Gastrocnemius medialis (tissue), 4 donors: ENCODE measurements at places on chromosomes 7 and 10. TPM values are rescaled to one million over a fixed set of nuclear protein-coding genes. Genes with fewer than 3 reads are reported as not detected.

DNA sequence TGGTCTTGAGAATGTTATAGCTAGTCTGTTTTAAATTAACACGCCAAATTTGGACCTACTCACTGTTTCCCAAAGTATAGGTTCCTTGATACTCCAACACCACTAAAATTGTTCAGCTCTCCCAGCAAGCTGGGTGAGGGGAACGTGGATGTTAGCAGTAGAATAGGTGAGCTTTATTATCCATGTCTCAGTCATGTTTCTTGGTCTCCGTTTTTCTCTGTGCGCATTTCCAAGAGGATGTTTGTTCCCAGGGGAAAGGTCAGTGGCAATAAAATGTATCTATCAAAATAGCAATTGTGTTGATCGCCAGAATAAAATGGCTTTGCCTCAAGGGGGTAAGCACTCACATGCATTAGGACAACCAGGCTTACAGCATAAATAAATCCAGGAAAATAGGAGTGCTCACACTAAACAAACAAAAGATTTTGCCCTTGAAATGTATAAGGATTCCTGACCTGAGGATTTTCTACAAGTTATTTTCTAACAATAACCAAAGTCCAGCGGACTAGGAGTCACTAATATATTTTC lies 187.0 kb upstream of the C7orf33 start:
- no peak for DNase-seq
- H3K27ac ChIP-seq = no peak overlapping the region
- H3K27me3 ChIP-seq = no peaks in the 10 kb centered on the region
- no peaks in the 10 kb centered on the region for H3K4me1 ChIP-seq
- no peak overlapping the region for H3K4me3 ChIP-seq

DNA sequence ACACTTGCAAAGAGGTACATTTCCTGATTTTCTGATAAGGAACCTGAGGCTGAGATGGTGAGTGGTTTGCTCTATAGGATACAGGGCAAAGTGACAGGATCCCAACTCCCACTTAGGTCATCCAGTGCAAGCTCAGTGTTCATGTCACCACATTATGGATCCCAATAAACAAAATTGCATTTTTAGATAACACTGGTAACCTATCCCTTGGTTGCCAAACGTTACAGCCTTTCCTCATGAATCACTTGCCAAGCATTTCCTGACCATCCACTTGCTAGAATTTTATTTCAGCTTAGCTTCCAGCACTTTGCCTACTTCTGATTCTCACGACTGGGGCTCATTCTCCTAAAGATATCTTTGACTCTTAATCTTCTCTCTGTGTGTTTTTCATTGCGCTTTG lies 131.4 kb upstream of the ODAD2 start:
- no peaks in the 10 kb centered on the region for H3K36me3 ChIP-seq
- no peaks in the 10 kb centered on the region for H3K4me1 ChIP-seq
- H3K27me3 ChIP-seq = no peaks in the 10 kb centered on the region
- no peak for DNase-seq

The AASS gene
- total RNA-seq = 9.2 TPM

The GIMAP7 gene
- total RNA-seq = 7.4 TPM

- no peak overlapping the region for H3K27ac ChIP-seq
- no peaks in the 10 kb centered on the region for H3K27me3 ChIP-seq
- no peaks in the 10 kb centered on the region for H3K36me3 ChIP-seq
- no peaks in the 10 kb centered on the region for H3K4me1 ChIP-seq
- H3K4me3 ChIP-seq = no peak overlapping the region
These were observed 132.8 kb downstream of the SUGCT start for GRCh38 chr7:40267583-40267982.

- DNase-seq = no peak
- H3K36me3 ChIP-seq = no peaks in the 10 kb centered on the region
- H3K4me3 ChIP-seq = no peak overlapping the region
- no peaks in the 10 kb centered on the region for H3K4me1 ChIP-seq
- H3K27me3 ChIP-seq = no peaks in the 10 kb centered on the region
These were observed 820.6 kb upstream of the KCND2 start for GRCh38 chr7:119452401-119452800.

The ZNF212 gene
- 5.6 TPM for total RNA-seq

The UBE3C gene
- total RNA-seq = 64.4 TPM

The CALN1 gene
- not detected for total RNA-seq

GRCh38 chr10:109219935-109220605 lies 703.2 kb downstream of the XPNPEP1 start:
- no peaks in the 10 kb centered on the region for H3K4me1 ChIP-seq
- H3K27ac ChIP-seq = no peak overlapping the region
- H3K27me3 ChIP-seq = no peaks in the 10 kb centered on the region
- DNase-seq = no peak
- no peaks in the 10 kb centered on the region for H3K36me3 ChIP-seq

The PRKCQ gene
- total RNA-seq = 70.7 TPM

The TNKS2 gene
- 26.2 TPM for total RNA-seq

DNA sequence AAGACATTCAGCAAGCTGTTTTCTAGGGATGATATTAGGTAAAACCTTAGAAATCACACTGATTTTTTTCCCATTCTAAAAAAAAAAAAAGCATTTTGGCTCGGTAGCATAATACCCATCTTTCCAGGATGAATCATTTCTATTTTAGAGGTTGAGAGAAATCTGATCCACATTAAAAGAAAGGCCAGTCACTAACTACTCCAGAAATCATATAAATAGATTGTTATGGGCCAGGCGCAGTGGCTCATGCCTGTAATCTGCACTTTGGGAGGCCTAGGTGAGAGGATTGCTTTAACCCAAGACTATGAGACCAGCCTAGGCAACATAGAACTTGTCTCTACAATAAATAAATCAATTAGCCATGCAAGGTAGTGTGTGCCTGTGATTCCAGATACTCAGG lies 164.3 kb downstream of the BAMBI start:
- H3K27ac ChIP-seq = peak overlapping the region; percentile 81
- H3K4me1 ChIP-seq = peaks cover 30% of the 10 kb centered on the region
- H3K36me3 ChIP-seq = no peaks in the 10 kb centered on the region
- H3K27me3 ChIP-seq = no peaks in the 10 kb centered on the region
- peak; percentile 52 for DNase-seq
- no peak overlapping the region for H3K4me3 ChIP-seq

The HHEX gene
- total RNA-seq = 1.8 TPM

The ZCWPW1 gene
- 1.6 TPM for total RNA-seq

The KNDC1 gene
- not detected for total RNA-seq

GRCh38 chr7:29976673-29977415 lies 12.8 kb downstream of the SCRN1 start:
- H3K27ac ChIP-seq = no peak overlapping the region
- H3K36me3 ChIP-seq = no peaks in the 10 kb centered on the region
- no peak for DNase-seq
- no peak overlapping the region for H3K4me3 ChIP-seq
